ENCODE measurements at places on chromosomes 4 and X.

- DNase-seq = no peak
Observed at GRCh38 chr4:15544248-15544729, 74.6 kb downstream of the CC2D2A start.

DNA sequence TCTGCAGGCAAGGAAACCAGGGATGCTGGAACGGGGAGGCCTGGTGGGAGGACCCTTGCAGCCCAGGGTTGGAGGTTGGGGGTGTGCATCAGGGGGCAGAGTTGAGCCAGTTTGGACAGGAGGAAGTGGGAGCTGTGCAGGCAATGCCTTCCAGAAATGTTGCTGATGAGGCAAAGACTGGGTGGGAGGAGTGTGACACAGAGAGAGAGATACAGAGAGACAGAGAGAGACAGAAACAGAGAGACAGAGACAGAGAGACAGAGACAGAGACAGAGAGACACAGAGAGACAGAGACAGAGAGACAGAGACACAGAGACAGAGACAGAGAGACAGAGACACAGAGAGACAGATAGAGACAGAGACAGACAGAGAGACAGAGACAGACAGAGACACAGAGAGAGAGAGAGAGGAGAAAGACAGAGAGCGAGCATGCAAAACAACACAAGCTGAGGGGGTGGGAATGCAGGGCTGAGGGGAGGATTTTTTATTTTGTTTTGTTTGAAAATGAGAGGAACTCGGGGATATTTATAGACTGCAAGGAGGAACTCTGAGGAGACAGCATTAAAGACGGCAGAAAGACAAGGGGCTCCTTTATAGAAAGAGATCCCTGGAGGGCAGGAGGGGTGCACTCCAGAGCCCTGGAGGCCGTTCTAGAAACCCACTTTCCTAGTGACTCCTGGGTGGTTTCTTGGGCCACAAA, 1.9 kb upstream of the HAUS3 start:
- peak; percentile 50 for DNase-seq

DNA sequence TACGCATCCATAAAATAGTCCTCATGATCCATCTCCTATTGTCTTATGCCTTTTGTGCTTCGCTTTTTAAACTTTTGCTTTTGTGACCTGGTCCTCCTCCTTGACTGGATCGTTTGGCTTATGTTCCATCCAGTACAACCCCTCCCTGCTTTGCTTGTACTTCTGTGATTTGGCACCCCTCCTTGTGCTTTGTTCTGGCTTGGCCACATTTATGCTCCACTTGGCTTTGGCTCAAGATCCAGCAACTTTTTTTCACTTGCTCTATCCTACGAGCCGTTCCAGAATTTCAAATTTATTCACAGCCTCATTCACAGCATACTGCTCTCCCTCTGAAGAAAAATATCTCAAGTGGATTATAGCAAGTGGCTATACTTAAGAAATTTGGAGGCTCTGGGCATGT, 28.0 kb upstream of the GLRA2 start:
- DNase-seq = no peak

- no peak for DNase-seq
Observed at GRCh38 chrX:115571712-115572111, 10.7 kb downstream of the PLS3 start.

DNA sequence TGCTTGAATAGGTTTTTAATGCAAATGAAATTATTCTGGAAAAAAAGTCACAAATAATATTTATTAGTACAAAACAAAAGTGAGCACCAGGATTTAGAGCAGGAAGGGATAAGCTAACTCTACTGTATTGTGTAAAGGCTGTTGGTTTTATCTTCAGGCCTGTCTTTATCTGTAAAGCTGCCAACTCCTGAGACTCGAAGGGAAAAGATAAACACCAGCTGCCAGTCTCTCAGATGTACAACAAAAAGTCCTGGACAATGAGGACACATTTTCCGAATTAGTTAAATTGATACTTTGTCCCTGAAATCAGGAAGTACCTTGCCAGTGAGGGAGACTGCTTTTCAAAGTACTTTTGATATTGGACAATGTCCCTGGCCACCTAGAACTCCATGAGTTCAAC, 8.8 kb downstream of the DDX60 start:
- DNase-seq = peak; percentile 31

GRCh38 chrX:136780763-136781162, at the start of gene ARHGEF6:
Gene ARHGEF6, minus strand, starts transcription at chrX:136780932. Its CDS starts 50 bp downstream, at chrX:136780882.
- peak; percentile 64 for DNase-seq
